ENCODE measurements at places on chromosomes 5 and 9. TPM values are rescaled to one million over a fixed set of nuclear protein-coding genes. Genes with fewer than 3 reads are reported as not detected.

The PCDHGA11 gene
- total RNA-seq: 0.30 TPM

The OR1Q1 gene
- not detected for total RNA-seq

The ARHGEF39 gene
- total RNA-seq: 5.1 TPM

The C9orf50 gene
- total RNA-seq: not detected

The PCDH1 gene
- 15.7 TPM for total RNA-seq

The ZNF879 gene
- total RNA-seq: 1.3 TPM

The TLR4 gene
- not detected for total RNA-seq

The PNPLA7 gene
- total RNA-seq: 1.2 TPM

The ENG gene
- 22.1 TPM for total RNA-seq

The LPAR1 gene
- 0.47 TPM for total RNA-seq

The PHF19 gene
- total RNA-seq: 39.6 TPM

The DRD1 gene
- total RNA-seq: not detected

The TRUB2 gene
- total RNA-seq: 37.6 TPM

The FOXD4L6 gene
- 0.69 TPM for total RNA-seq

The TMC1 gene
- total RNA-seq: not detected

The NOL6 gene
- total RNA-seq: 37.2 TPM

The GOLGA2 gene
- 147 TPM for total RNA-seq

The FCN1 gene
- not detected for total RNA-seq

The MAP1B gene
- 56.0 TPM for total RNA-seq

The OLFM1 gene
- total RNA-seq: not detected

All from MCF 10A (cell line).